ENCODE measurements at places on chromosomes 2 and 18.

- no peak for DNase-seq
Observed at GRCh38 chr18:59051470-59052165, 88.1 kb upstream of the SEC11C start.

DNA sequence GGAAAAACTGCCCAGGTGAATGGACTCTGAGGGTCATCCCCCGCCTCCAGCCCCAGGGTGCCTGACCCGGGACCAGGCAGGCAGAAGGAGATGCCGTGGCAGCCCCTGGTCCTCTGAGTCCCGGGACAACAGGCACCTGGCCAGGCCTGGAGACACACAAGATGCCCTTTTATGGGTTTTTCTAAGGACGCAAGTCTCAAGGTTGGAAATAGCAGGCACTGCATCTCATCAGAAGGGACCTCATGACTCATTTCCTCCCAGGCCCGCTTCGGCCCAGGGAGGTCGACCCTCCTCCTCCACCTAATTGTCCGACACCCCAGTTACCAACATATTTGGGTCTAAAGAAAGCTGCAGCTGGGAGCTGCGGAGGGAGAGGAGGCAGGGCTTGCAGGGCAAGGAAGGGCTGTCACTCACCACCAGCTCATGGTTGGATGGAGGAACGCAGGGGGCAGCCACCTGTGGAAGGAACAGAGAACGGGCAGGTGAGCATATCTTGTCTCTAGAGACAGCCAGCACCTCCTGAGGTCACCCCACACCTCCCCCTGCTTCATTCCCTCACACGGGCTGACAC, 82.9 kb downstream of the TNS1 start:
- DNase-seq: no peak

- DNase-seq: no peak
Observed at GRCh38 chr2:102803897-102804217, 42.0 kb downstream of the TMEM182 start.

DNA sequence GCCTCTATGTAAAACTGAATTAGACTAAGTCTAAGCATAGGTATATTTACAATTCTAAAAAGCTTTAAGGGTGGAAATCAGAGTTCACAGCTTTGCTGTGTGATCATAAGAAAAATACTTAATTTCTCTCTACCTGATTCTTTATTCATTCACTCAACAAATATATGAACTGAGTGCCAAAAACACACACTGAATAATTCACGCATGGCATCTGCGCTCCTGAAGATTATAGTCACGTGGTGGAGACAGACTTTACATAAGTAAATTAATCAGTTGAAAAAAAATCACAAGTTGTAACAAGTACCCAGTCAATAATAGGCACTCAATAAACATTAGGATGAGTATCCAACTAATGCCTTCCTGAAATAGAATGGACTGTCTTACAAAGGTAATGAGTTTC, 351.6 kb downstream of the METTL4 start:
- no peak for DNase-seq

- DNase-seq: no peak
Observed at GRCh38 chr18:63292831-63293683, 26.5 kb downstream of the BCL2 start.

GRCh38 chr2:42089340-42089925, 41.6 kb downstream of the PKDCC start:
- peak; percentile 13 for DNase-seq

- no peak for DNase-seq
Observed at GRCh38 chr2:216882876-216883275, 23.0 kb upstream of the TNP1 start.

DNA sequence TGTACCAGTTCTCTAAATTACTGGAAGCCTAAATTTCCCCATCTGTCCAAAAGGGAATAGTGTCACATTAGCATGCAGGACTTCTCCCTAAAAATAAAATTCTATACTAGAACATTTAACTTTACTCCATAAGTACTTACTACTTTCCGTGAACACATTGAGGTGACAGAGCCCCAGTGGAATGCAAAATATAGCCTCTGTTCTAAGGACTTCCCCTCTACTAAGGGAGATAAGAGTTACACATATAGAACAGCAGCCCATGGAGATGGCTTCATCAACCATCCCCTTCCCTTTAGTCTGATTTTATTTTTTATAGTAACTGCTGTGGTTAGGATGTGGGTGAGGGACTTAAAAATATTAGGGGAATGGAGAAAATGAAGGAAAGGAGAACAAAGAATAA, 68.9 kb upstream of the STPG4 start:
- DNase-seq: no peak

DNA sequence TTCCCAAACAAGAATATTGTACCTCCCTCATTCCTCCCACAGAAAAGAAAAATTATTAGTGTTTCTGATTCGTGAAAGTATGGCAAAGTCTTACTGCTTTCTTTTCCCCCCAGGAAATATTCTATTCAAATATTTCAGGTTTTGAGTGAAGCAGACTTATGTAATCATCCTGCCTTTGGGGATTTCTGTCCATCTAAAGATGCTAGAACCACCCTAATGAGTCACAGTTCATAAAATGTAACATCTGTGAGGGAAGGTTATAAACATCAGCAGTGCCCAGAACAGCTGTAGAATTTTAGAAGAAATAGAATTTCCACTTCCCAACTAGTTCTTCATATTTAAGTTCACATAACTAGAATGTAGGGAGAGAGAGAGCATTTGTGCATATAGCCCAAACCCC, 39.0 kb downstream of the EEF1B2 start:
- no peak for DNase-seq

DNA sequence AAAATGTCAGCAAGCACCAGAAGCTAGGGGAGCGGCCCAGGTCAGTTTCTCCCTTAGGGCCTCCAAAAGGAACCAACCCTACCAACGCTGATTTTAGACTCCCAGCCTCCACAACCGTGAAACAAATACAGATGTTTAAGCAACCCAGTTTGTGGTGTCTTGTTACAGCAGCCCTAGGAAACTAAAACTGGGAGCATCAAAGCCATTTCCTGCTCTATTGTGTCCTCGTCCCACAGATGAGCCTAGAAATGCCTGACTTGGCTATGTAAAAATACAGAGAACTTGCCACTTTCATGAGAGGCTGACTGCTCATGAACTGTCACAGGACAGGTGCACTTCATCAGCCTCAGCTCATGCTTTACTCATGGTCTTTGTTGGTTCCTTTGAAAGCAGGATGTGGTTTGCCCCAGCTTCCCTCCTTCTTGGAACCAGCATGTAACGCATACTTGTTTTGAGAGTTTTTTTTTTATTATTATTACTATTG, 97.6 kb upstream of the SLC39A10 start:
- peak; percentile 92 for DNase-seq

DNA sequence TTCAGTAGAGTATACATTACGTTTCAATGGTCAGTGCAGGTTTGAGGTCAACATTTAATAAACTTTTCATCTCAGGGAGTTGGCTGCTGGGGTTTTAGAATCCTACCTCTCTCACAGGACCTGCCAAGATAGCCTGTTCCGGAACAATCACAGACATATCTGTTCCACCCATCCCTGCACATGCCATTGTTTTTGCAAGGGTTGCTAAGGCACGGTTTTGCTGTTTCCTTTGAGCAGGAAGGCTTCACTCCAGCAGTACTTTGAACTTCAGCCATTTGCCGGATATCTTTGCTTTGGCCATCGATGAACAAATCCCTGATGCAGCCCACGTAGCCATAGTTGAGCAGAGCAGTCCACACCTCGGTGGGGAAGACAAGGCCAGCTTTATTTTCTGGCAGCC, 493.8 kb downstream of the NRXN1 start:
- no peak for DNase-seq

DNA sequence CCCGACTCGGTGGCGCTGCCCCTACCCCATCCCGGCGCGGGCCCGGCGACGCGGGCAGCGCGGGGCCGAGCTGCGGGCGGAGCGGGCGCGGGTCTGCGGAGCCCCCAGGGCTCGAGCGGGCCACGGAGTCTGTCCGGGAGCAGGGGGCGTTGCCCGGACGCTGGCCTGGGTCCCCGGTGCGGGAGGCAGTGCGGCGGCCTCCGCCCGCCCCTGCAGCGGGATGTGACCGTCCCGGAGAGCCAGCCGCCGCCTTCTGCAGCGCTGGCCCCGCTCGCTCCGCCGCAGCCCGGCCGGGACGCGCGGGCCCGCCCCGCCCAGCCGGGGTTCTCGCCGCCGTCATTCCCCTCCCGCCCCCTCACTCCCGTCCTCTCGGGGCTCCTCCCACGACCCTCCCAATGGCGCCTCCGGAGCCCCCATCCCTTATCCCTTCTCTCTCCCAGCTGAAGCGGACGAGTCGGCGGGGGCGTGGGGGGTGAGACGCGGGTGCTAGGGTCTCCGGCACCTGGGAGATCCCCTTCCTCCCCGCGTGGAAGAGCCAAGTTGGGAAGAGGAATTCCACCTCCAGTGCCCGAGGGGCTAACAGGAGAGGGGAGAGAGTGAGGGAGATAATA, at the start of gene FNDC4:
Gene FNDC4 (minus strand): TSS at position 257 of the 611 bp plus-strand sequence. CDS start 521 bp downstream, outside the sequence.
- DNase-seq: no peak

GRCh38 chr2:84963323-84963691, 7.7 kb upstream of the KCMF1 start:
- DNase-seq: no peak

DNA sequence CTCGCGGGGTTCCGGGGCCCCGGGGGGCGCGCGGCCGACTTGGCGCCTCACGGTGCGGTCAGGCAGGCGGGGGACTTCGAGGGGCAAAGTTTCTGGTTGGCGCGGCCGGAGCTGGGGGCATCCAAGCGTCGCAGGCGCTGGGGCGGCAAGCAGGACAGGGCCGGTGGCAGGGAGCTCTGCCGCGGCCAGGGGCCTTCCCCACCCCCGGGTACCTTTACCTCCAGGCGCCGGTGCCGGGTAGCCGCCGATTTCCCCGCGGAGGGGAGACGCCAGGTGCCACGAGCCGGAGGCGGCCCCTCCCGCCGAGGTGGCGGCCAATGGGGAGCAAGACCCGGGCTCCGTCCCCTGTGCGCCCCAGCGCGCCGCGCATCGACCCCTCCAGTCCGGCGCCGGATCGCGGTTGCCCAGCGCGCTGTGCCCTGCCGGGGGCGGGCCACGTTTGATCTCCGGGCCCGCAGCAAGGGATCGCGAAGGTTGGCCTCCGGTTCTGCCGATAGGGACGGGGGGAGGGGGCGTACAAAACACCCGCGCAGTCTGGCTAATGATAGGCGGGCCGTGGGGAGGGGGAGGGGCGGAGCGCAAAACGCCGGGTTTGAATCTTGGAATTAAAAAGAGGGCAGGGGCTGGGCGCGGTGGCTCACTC, at the start of gene ST8SIA5:
Gene ST8SIA5 (minus strand): TSS at position 495 of the 643 bp plus-strand sequence. CDS start 545 bp downstream, outside the sequence.
- no peak for DNase-seq

Data from AML-193 (cell line).